ENCODE measurements at places on chromosomes 7 and 10.
A peak's percentile ranks its signal among the peaks of the same experiment; 100 is the strongest.

GRCh38 chr10:47214520-47214919 is 85.5 kb upstream of the GDF10 start:
- no peak for DNase-seq

- DNase-seq = peak; percentile 15
Observed at GRCh38 chr10:116708391-116708821, 34.0 kb downstream of the HSPA12A start.

- no peak for DNase-seq
Observed at GRCh38 chr7:92767437-92767836, 68.9 kb downstream of the CDK6 start.

DNA sequence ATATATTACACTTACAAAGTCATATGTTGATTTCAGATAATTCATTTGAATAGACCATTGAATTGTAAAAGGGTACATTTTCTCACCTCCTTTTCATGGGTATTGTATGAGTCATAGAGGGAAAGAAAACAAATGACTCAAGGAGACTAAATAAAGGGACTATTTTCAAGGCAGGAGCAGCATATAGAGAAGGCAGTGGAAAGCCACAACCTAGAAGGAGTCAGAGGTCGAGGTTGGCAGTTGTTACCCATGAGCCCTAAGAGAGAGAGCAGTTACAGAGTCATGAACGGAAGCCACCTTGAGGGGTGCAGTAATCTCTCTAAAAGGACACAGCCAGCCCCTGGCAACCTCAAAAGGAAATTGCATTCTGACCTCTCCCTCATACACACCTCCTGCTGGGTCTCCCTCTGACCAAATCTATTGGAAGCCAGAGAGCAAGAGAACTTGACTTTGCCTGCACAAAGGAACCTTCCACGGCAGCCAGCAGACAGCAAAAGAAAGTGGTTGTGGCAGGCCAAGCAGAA is 137.9 kb downstream of the GRM8 start:
- no peak for DNase-seq

GRCh38 chr10:113443141-113443925 is 109.5 kb upstream of the HABP2 start:
- DNase-seq = no peak

- no peak for DNase-seq
Observed at GRCh38 chr7:121302214-121302745, 26.5 kb upstream of the WNT16 start.

DNA sequence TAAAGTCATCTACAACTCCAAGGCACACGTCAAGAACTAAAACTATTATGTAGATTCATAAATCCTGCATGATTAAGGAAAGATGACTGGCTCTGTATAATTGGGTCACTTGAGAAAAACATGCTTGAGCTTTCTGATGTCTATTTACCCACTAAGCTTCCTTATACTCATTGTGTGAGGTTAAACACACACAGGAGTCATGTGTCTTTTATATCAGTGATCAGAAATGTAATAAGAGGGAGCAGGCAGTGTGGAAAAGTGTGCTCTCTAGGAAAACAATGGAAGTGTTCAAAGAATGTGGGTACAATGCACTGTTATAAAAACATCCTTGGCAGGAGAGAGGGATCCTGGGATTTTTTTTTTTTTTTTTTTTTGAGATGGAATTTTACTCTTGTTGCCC is 108.6 kb upstream of the ARID5B start:
- DNase-seq = no peak

- no peak for DNase-seq
Observed at GRCh38 chr10:109647627-109648026, 275.7 kb downstream of the XPNPEP1 start.

DNA sequence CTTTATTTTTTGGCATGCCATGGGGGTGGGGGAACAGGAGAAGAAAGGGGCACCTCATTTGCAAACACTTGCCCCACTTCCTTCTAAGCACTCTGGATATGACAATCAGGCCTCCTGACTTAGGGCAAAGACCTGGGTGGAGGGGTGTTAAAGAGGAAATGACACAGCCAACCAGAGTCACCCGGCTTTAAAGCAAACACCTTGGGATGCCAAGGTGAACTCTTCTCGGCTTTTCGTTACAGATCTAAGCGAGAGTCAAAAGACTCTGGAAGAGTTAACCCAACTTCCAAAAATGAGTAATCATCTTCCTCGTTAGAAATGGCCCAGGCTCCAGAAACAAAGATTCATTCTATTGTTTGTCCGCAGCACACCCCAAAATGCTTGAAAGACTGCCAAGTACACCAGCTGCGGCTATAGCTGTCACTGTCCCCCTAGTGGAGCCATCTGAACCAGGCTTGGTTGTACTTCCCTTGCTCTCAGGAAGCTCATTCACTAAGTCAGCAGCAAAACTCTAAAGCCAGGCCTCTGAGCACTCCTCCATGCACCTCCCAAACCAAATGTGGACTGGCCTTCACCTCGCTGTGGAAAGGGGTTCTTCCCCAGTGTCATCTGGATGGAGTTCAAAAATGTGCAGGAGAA is 24.8 kb downstream of the FAM53B start:
- no peak for DNase-seq

DNA sequence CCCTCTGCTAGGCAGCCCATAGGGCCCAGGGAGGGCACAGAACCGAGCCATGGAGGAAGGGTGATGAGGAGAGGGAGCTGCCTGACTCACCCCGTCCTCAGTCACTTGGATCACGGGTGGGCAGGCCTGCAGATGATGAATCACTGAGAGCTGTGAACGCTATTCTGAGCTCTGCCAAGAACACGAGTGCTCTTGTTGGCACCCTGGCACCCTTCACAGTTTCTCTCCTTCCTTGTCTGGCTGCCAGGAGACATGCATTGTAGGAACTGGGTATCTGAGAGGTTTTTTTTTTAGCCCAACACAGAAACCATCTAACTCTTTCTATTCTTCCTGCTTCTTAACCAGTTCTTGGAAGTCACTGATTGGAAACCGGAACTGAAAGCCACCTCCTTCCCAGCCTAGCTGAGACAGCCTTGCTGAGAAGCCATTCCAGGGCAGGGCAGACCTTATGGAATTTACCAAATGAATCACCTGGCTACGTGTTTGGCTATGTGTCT is 82.1 kb downstream of the SLC37A3 start:
- peak; percentile 60 for DNase-seq

DNA sequence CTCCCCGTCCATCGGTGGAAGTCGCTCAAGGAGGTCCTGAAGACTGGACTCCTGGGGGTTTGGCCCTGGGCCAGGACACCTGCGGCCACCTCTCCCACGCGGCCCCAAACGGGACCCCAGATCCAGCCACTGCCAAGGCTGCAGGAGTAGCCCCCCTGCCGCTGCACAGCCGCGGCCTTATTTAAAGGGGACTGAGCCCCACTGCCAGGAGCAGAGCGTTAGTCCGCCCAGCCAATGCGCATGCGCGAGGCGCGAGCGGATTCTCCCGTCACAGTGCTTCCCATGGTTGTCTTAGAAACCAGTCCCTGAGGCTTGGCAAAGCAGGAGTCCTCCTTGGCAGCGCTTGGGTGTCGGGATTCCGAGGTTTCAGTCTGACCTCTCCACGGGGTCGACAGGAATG is 320.0 kb downstream of the ZNF716 start:
- DNase-seq = no peak

GRCh38 chr7:98238976-98239375 is 13.1 kb downstream of the TECPR1 start:
- no peak for DNase-seq

DNA sequence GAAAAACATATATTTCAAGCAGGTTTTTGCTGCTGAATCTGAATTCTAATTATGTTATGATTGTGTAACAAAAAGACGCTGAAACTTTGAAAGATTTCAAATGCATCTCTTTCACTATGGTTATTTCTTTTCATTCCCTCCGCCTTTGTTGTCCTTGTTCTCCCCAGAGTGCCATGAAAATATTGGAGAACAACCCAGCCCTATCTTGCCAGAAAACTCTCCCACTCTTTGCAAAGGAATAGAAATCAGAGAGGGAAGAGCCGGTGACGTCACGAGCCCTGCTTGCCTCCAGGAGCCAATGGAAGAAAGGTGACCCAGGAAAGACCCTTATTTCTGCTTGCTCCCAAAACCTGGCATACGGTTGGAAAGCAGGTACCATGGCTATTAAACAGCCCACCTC is 3.4 kb downstream of the GFRA1 start:
- DNase-seq = no peak

DNA sequence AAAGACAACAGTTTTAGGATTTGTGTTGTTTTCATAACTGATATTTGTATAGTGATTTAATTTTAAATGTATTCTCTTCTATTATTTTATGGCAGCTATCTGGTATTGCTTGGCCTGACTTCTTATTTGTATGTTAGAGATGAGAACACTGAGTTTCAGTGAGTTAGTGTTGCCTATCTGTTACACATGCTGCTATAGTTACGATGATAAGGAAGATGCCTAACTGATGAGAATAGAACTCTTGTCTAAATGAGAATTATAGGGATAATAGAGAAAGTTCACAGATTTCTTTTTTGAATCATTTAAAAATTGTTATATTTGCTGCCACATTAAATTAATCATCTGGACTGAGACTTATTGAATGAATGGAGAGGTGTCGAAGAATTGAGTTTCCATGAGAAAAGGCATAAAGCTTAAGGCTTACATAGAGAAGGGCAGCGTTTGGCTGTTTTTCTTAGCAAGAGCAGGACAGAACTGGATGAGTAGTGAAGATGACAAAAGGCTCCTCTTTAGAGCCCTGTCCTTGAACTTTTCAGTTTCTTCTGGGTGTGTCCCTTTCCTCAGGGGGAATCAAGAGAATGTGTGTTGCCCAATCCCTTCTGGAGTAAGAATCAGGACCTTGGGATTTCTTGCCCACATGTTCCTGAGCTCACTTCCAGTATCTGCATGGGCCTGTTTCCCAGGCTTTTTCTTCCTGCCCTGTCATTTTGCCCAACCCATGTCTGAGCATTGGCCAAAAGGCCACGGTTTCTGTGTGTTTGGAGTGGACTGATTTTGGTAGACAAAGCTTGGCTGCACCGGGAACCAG is 195.6 kb upstream of the CSTF2T start:
- no peak for DNase-seq

DNA sequence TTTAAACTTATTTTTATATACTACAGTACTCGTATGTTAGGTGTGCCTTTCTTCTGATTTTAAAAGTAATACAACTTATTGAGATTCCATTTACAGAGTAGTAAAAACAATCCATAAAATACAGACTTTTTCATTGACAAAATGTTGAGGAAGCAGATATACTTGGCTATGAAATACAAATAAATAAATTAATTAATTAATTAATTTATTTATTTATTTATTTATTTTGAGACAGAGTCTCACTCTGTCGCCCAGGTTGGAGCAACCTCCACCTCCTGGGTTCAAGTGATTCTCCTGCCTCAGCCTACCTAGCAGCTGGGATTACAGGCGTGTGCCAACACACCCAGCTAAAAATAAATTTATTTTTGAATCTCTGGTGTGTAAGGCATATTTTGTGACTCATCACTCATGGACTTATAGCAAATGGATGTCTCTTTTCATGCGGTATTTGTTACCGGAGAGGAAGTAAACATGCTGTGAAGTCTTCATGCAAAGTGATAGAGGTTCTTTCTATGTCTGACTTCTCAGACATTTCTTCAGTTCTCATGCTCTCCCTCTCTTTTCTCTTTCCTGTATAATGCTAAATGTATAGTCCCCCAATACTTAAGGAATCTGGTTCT is 20.2 kb upstream of the SRPK2 start:
- DNase-seq = no peak

All from retinal pigment epithelial cell (primary cell).